ENCODE measurements at places on chromosomes 7 and 10.

GRCh38 chr10:76764177-76764576 lies 873.4 kb downstream of the KCNMA1 start:
- no peak for DNase-seq

DNA sequence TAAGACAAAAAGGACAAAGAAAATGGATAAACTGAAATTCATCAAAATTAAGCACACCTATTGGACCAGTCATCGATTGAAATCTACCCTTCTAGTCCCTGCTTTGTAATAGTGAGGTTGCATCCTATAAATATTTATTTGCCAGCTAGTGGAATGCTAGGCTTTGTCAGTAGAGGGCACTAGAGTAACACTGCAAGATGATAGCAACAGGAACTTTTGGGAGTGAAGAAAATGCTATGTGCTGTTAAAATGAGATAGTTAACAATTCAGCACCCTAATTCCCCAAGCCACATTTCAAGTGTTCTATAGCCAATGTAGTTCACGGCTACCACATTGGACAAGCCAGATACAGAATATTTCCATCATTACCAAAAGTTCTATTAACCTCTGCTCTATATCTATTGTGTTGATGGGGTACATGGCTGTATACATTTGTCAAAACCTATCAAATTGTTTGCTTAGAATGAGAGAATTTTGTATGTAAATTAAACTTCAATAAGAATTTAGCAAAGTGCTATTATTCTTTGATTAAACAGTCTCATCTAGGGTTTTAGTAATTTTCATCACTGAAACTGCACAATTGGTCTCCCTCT lies 69.8 kb downstream of the LSMEM1 start:
- DNase-seq: no peak

DNA sequence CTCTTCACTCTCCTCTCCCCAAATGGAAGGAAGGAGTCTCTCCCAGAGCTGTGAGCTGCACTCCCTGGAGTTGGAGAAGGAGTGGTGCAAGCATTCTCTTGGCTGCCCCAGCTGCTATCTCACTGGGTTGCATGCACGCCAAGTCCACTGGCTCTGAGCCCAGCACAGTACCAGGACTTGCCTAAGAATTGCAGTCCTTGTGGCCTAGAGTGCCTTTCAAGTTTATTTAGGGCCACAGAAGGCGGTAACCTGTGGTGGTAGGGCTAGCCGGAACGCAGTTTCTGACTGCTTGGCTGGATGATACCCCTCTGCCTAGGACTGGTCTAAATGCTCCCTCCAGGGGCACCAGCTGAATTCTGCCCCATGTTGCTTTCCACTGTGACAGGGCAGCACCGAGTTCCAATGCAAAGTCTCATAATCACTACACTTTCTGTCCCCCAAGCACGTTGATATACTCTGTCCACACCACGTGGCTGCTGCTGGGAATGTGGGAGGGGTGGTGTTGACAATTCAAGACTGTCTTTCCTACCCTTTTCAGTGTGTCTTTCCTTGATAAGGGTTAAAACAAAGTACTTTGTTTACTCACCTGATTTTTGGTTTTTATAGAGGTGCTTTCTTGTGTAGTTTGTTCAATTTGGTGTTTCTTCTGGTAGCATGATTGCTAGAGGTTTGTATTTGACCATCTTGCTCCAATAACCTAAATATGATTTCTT lies 57.0 kb downstream of the PHTF2 start:
- DNase-seq: no peak

DNA sequence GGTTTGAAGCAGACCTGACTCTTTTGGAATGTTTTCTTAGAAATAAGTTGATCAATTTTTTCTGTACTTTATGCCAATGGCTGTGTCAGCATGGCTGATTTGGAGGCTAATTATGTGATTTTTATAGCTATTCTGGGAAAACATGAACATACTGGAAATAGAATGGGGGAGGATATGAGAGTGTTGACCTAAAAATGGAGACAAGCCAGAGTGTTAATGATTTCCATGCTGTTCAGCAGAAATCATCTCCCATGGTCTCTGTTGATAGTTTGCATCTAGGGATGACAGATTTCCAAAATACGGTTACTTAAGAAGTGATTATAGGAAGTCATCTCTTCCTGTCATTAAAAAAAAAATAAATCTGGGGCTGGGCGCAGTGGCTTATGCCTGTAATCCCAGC lies 32.7 kb upstream of the DMTF1 start:
- DNase-seq: no peak

GRCh38 chr10:75470901-75471300 lies 39.5 kb downstream of the LRMDA start:
- no peak for DNase-seq

GRCh38 chr10:104255311-104255981 lies 754 bp downstream of the GSTO1 start:
- no peak for DNase-seq

Measured in retinal pigment epithelial cell (primary cell).